NCI-H526 (cell line): ENCODE measurements at places on chromosomes 6 and 20.

GRCh38 chr20:60467771-60468170 is 509.5 kb downstream of the CDH26 start:
- no peak for DNase-seq

DNA sequence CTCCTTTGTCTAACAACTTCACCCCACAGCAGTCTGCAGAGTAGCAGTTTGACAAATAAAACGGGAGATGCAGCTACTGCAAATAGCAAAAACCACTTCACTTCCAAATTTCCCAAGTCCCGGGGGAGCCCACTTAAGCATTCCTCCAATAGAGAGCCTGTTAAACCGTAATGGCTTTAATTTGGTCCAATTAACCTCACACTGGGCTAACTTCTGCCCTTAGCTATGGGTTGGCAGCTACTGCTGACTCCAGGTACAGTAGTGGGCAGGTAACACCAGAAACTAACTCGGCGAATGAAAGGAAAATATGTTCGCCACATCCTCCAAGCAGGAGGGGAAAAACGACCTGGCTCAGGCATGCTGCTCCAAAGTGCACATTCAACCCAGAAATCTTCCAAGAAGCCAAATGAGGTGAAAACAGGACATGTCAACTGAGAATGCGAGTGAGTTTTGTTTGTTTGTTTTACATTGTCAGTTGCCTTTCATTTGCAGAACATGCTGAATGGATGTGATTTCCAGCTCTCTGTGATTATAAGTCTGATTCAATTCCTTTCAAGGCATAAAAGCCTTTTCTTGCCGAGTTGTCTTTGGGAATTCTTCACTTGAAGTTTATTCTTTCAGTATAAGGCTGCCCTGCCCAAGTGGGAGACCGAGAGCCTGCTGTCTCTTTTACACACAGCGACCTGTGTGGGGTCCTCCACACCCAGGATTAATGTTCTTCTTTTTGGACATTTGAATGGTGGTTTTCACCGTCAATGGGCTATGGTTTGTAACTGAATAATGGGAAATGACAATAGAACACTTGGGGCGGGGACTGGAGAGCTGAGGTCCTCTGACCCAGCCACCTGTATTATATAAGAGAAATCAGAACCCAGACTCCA is 117.3 kb upstream of the ARMC2 start:
- DNase-seq = no peak

DNA sequence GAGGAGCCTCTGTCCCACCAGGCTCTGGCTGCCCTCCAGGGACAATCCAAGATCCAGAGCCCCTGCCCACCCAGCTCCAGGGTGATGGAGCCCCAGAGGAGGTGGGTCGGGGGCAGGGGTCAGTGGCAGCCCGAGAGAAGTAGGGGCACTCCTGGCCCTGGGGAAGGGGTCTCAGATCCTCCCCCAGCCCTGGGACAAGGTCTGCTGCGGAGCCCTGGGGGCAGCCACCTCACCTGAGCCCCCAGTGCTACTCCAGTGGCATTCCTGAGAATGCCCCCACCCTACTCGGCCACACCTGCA is 2.7 kb upstream of the LAMA5 start:
- no peak for DNase-seq

- DNase-seq = peak; percentile 67
Observed at GRCh38 chr6:35731736-35732532, 4.9 kb upstream of the ARMC12 start.
